ENCODE measurements at places on chromosomes 12 and 14.

DNA sequence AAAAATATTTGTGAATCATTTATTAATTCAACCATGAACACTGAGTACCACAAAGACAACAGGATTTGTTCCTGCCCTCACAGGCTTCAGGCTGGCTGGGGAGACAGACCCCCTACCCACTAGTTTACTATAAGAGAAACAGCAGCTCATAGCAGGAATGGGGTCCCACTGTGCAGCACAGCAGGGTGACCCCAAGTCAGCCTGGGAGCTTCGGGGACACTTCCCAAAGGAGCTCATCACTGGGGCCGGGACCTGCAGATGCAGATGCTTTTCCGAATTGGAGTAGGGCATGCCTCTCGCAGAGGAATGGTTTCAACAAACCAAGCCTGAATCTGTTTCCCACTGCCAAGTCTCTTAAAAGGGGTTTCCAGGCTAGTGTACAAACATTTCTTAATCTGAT, 176.2 kb upstream of the PWP1 start:
- DNase-seq: no peak

DNA sequence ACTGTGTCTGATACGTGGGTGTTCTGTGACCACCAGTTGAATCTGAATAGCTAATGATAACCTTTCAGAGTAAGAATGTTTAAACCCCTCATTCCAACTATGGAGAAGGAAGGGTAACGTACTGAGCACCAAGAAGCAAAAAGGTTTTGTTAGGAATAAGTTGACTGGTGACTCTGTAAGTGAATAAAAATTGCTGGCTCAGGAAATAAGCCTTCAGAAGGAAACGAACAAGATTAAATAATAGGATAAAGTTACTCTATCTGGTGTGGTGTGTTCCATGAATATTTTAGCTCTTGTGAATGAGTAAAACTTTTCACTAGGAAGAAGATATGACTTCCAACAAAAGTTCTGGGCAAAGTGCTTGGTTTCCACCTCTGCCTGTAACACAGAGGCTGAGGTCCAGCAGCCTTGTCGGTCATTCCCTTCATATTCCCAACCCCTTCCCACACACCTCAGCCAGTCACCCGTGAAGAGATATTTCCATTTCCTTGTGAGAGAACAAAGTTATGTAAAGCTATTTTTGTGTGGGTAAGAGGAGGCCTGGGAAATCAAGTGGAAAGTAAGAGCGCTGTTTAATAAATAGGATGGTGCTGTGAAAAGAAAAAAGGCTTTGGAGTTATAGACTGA, 47.1 kb downstream of the ARF6 start:
- DNase-seq: no peak

DNA sequence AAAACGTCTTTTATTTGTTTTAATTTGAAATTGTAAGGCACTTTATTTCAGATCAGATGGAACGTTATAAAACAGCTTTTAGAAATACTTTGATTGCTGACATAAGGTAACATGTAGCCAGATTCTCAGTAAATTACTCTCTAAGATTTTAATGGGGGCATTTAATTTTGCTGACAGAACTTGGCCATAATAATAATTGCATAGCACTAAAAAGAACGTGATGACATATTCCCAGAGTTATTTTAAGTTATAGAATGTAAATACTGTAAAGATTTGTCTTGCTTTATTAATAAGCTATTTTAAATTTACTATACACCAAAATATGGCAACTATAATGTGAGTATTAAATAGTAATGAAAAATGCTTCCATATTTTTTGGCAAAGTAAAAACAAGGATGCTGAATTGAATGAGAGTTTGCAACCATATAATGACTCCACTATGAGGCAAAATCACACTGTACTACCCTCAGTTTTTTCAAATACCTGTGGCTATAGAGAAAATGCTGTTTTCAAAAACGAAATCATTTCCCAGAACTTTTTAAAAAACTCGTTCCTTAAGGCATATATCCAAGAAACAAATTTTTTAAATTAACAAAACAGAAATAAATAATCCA, 876 bp downstream of the LUM start:
- no peak for DNase-seq

GRCh38 chr12:70771581-70771980, 134.4 kb upstream of the PTPRB start:
- DNase-seq: no peak

GRCh38 chr12:132054983-132055382, 89.1 kb downstream of the DDX51 start:
- DNase-seq: no peak

GRCh38 chr12:122865268-122866231, 30.3 kb downstream of the HIP1R start:
- no peak for DNase-seq

GRCh38 chr14:55303125-55303499, 31.9 kb downstream of the FBXO34 start:
- DNase-seq: no peak

- no peak for DNase-seq
Observed at GRCh38 chr12:124639122-124639806, 71.9 kb upstream of the NCOR2 start.

DNA sequence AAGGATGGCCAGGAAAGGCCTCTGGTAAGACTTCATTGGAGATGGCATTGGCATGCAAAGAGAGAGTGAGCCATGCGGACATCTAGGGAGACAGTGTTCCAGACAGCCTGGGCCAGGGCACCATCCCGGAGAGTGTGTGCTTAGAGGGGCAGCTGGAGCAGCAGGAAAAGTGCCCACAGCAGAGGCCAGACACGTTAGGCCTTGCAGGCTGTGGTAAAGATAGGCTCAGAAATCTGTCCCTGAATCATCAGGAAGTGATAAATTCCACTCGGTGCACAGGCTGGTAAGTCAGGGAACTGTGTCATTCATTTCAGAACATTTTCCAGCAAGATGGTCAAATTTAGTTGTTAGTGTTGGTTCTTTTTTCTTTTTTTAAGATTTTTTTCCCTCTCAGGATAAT, 8.8 kb downstream of the GALNT16 start:
- DNase-seq: no peak

DNA sequence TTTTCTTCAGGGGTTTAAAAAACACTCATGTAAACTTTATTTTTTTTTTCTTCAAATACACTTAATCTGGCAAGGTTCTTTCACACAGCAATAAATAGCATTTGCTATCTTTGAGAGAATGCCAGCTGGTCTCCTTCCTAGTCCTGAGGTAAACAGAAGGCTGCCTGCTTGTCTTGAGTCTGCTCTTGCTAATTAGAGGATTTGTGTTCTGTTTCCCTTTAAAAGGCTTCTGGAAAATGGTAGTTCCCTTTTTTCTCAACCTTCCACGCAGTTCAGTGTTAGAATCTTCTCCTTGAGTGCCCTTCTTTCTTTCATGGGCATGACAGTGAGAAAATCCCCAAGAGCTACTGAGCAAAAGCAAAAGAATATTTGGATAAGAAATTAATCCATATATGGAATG, 92.3 kb upstream of the DCN start:
- DNase-seq: peak; percentile 73

- DNase-seq: no peak
Observed at GRCh38 chr12:122847921-122848421, 12.7 kb downstream of the HIP1R start.

DNA sequence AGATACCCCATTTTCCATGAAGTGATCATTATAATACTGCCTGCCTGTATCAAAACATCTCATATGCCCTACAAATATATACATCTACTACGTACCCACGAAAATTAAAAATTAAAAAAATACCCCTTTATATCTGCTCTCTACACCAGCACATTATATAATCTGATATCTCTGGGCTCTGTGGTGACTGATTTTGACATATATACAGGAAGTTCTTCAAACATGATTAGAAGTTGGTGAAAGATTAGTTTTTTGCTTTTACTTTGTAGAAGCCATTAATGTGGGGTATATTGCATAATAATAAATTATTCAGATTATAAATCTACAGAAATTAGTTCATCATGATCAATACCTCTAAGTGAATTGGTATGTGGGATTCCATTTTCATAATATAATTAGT, 126.7 kb upstream of the MDM1 start:
- DNase-seq: no peak

GRCh38 chr12:127459687-127460086, 807.3 kb upstream of the TMEM132C start:
- DNase-seq: no peak

- no peak for DNase-seq
Observed at GRCh38 chr12:50056639-50056976, 788 bp upstream of the ASIC1 start.

DNA sequence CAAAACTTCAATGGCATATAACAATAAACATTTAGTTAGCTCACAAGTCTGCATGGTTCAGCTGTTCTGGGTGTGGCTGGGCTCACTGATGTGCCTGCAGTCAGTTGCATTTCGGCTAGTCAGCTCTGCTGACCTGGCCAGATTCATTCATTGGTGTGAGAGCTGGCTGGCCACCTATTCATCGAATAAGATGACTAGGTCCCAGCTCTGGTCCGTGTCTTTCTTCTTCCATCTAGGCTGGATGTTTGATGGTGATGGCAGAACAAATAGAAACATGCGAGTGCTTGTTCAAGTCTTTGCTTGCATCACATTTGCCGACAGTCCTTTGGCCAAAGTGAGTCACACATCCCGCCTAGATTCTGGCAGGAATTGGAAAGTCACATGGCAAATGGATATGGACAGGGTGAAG, 203.3 kb upstream of the CRY1 start:
- DNase-seq: no peak

- DNase-seq: no peak
Observed at GRCh38 chr12:1643043-1643442, 14.0 kb downstream of the WNT5B start.

GRCh38 chr12:53505086-53505485, 2.2 kb downstream of the NPFF start:
- DNase-seq: no peak

GRCh38 chr12:132044661-132045412, 95.1 kb downstream of the EP400 start:
- DNase-seq: no peak

- no peak for DNase-seq
Observed at GRCh38 chr12:113241191-113242025, 20.1 kb downstream of the TPCN1 start.

DNA sequence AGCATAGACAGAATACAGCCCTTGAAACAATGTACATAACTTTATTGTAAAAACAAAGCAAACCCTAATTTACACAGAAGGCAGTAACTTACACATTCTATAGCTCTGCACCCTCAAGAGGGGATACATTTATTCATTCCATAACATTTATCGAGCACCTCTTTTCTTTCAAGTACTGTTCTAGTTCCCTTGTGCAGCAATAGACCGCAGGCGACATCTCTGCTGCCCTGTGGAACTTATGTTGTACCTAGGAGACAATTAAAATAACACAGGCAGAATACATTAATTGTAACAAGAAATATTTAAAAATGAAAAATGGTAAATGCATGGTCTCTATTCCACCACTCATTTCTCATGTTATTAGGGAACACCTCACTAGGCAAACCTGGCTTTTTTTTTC, 1.4 kb upstream of the ARHGDIB start:
- no peak for DNase-seq

GRCh38 chr14:105118646-105119407, 49.7 kb downstream of the JAG2 start:
- no peak for DNase-seq

GRCh38 chr12:10293570-10294227, 14.0 kb upstream of the KLRD1 start:
- DNase-seq: no peak

- DNase-seq: no peak
Observed at GRCh38 chr14:32756775-32757174, 181.9 kb upstream of the NPAS3 start.

DNA sequence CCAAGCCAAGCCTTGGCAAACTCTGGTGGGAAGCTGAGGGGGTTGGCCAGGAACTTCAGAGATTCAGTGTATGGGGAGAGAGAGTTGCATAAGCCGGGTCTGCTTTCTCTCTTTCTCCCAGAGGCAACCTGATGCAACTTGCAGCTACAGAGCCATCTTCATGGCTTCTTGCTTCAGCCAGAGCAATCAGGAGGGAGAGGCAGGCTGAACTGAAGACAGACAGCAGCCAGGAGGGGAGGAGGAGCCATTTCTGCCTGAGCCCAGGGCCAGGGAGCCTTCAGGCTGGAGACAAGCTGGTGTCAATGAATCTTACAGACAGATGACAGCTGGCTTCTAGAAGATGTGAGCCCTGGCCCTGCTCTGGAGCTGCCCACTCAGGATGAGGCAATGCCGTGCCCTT, 18.7 kb downstream of the NPC2 start:
- no peak for DNase-seq

DNA sequence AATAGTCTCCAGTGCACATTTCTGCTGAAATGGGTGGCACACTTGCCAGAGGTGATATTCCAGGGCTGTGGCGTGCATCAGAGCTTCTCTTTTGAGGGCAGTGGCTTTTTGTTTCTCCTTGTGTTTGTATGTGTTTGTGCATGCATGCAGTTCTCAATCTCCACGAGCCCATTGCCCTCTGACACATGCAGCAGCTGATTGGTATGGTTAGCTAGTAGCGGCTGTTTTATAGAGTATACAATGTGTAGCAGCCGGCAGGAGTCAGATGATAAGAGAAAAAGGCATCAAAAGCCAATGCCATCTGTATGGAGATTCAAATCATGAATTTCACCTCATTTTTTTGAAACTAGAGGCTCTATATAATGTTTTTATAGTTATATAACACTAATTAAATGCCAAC, 616.9 kb upstream of the STXBP6 start:
- no peak for DNase-seq

DNA sequence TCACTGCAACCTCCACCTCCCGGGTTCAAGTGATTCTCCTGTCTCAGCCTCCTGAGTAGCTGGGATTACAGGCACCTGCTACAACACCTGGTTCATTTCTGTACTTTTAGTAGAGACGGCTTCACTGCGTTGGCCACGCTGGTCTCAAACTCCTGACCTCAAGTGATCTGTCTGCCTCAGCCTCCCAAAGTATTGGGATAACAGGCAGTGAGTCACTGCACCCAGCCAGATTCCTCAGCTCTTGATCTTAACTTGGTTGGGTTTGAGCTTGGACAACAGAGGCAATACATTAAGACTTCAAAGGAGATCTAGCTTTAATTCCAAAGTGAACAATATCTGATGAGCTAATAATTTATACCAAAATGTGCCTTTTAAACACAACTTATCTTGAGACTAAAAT, 5.6 kb downstream of the DAZAP2 start:
- no peak for DNase-seq

- no peak for DNase-seq
Observed at GRCh38 chr14:75579882-75580281, 1.5 kb downstream of the FLVCR2 start.

GRCh38 chr12:18723752-18724151, 14.1 kb downstream of the PLCZ1 start:
- no peak for DNase-seq
